ENCODE measurements at places on chromosomes 6 and 20.

DNA sequence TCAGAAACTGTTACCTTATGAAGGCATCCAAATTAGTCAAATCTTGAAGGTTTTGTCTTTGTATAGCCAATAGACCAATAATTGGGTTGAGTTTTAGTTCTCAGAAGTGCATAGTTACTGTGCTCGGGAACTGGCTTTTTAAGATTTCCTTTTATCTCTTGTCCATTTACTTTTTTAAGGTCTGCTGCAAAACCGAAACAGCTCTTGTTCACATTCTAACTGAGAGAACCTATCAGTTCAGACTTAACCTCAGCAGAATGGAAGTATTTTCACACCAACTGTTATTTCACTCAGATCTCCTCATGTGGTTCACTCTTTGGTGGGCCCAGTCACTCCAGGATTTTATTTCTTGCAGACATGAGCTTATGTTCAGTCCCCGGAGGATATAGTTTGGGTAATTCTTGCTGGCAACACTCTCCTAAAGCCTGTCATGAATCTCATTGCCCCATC lies 55.5 kb downstream of the TPBG start:
- no peak for DNase-seq

- DNase-seq = no peak
Measured at GRCh38 chr6:119978274-119978889, 628.8 kb upstream of the MAN1A1 start.

- no peak for DNase-seq
Measured at GRCh38 chr6:147604373-147604772, 95.9 kb downstream of the SAMD5 start.

- DNase-seq = peak; percentile 90
Measured at GRCh38 chr6:142885182-142885867, 59.7 kb downstream of the HIVEP2 start.

- DNase-seq = no peak
Measured at GRCh38 chr6:108254433-108255410, 6.1 kb downstream of the SNX3 start.

DNA sequence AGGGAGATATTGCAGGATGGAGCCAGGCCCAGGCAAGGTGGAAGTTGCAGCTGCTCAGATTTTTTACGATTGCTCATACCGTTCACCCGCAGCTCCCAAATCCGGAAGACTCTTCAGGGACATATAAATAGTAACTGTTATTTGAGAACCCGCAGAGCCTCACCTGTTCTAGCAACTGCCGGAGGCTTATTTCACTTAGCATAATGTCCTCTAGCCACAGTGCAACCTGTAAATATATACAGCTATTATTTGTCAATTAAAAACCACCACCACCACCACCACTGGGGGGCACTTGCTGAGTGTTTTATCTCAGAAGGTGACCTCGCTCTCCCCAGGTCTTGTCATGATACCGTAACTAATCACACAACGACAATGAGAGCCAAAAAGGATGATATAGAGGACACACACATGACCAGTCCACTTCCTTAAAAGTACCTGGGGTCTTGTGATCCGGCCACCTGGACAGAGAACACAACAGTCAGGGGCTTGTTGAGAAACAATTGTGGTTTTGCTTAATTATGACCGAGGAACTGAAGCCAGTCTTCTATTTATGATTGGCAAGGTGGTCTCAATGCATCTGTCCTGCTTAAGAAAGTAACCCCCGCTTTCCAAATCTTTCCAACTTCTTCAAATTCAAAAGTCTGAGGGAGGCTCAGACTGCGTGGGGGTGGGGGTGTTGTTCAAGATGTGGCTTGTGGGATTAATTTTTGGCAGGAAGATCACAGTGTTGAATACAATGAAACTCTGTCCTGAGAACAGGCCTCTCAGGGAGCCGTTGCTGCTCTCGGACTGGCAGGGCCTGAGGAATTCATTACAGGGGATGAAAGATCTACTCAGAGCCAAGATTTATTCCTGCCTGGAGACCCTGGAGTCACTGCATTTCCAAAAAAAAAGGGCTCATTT lies 107.7 kb upstream of the PRND start:
- DNase-seq = no peak

- DNase-seq = no peak
Measured at GRCh38 chr6:37783025-37783855, 36.3 kb upstream of the ZFAND3 start.

- no peak for DNase-seq
Measured at GRCh38 chr6:25973923-25974555, 11.4 kb downstream of the TRIM38 start.

GRCh38 chr6:38831865-38832264 lies 116.8 kb downstream of the DNAH8 start:
- no peak for DNase-seq
